ENCODE measurements at places on chromosomes 7 and 10.

DNA sequence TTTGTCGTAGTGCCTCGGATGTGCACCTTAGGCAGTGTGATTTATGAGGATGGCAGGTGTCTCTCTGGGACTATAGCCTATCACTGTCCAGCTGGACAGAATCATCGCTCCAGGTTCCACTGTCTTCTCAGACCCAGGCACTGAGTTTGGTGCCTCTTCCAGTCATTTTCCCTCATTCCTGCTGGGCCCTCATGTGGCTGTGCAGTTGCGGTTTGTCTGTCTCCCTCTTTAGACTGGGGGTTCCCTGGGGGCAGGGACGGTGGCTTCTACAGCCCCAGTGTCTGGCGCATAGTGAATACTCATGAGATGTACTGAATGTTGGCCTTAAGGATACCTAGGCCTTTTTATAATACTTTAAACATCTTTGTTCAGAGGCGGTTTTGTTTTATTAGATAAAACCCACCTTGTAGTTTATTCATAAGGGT, 28.9 kb downstream of the CCM2 start:
- DNase-seq, result no peak

DNA sequence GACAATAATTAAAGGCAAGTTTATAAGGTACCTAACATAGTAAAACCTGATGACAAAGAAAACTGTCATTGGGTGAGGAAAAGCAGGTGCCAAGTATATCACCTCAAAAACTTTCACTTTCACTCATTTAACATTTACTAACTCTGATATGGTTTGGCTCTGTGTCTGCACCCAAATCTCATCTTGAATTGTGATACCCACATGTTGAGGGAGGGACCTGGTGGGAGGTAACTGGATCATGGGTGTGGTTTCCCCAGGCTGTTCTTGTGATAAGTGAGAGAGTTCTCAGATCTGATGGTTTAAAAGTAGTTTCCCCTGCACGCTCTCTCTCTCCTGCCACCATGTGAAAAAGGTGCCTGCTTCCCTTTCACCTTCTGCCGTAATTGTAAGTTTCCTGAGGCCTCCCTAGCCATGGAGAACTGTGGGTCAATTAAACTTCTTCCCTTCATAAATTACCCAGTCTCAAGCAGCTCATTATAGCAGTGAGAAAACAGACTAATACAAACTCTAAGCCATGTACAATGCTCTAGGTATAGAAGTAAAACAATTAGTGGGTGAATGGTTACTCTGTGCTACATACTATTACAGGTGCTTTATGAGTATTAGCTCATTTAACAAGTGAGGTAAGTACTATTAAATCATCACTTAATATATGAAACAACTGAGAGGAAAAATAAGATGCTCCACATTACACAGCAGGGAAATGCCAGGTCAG, 199.0 kb downstream of the CHCHD3 start:
- DNase-seq, result no peak

GRCh38 chr7:112013274-112013673, 192.9 kb downstream of the DOCK4 start:
- no peak for DNase-seq

DNA sequence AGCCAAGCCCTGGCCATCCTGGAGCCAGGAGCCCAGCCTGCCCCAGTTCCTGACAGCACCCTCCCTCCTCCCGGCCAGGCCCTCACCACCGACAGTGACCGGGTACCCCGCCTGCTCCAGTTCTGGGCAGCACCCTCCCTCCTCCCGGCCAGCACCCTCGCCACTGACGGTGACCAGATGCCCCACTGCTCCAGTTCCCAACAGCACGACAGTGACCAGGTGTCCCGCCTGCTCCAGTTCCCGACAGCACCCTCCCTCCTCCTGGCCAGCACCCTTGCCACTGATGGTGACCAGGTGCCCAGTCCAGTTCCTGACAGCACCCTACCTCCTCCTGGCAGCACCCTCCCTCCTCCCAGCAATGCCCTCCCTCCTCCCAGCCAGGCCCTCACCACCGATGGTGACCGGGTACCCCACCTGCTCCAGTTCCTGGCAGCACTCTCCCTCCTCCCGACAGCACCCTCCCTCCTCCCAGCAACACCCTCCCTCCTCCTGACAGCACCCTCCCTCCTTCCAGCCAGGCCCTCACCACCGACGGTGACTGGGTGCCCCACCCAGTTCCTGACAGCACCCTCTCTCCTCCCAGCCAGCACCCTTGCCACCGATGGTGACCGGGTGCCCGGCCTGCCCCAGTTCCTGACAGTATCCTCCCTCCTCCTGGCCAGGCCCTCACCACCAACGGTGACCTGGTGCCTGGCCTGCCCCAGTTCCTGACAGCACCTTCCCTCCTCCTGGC, 40.3 kb downstream of the VIPR2 start:
- no peak for DNase-seq

- no peak for DNase-seq
Observed at GRCh38 chr7:49488573-49488972, 284.9 kb upstream of the VWC2 start.

DNA sequence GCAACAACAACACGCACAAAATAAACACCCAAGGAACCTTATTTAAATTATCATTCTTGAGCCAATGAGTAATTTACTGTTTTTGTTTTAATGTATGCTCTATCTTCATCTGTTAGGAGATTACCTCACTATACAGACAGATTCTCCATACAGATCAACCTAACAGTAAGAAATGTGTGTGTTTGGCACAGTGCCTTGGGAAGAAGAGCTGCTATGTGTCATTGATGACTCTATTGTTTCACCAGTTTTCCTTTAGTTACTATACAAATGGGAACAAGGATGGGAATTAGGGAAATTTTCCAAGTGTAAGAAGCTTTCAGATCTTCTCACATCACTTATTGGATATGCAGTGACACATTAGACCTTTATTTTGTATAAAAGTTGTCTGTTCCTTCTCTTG, 640.3 kb downstream of the NRG3 start:
- peak; percentile 1 for DNase-seq

DNA sequence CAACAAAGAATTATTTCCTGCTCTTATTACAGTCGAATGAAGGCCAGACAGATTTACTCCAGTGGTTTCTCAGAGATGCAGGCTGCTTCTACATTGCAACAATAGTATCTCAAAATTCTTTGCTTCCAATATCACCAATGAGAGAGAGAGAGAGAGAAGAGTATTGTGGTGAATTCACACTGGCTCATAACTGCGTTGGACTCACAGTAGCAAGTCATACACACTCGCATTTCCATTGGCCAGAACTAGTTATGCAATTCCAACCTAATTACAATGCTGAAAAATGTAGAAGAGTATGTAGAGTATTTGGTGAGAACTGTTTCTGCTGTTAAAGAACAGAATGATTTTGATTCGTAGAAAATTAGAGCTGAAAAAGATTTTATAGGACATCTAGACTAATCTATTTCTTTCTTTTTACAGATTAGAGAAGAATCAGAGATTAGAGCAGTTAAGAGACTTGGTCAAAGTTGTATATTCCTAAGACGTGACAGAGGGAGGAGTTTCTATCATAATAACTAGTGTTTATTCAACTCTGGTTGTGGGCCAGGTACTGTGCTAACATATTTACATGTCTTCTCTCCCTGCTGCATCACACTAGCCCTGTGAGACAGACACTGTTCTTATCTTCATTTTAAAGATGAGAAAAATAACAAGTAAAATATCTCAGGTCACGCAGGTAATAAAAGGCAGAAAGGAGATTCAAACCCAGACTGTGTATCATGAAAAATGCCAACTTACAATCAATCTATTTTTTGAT, 34.6 kb upstream of the PDK4 start:
- no peak for DNase-seq

DNA sequence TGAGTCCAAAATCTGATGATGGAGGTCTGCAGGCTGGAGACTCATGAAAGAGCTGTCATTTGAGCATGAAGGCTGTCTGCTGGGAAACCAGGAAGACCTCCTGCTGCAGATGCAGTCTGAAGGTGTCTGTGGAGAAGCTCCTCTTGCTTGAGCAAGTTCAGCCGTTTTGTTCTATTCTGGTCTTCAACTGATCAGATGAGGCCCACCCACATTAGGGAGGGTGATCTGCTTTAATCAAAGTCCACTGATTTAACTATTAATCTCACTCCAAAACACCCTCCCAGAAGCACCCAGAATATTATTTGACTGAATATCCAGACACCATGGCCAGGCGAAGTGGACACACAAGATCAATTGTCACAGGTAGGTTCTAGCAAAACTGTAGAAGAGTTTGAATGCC, 116.5 kb downstream of the GATA3 start:
- no peak for DNase-seq

- no peak for DNase-seq
Observed at GRCh38 chr10:88433565-88434186, 149.4 kb downstream of the RNLS start.

DNA sequence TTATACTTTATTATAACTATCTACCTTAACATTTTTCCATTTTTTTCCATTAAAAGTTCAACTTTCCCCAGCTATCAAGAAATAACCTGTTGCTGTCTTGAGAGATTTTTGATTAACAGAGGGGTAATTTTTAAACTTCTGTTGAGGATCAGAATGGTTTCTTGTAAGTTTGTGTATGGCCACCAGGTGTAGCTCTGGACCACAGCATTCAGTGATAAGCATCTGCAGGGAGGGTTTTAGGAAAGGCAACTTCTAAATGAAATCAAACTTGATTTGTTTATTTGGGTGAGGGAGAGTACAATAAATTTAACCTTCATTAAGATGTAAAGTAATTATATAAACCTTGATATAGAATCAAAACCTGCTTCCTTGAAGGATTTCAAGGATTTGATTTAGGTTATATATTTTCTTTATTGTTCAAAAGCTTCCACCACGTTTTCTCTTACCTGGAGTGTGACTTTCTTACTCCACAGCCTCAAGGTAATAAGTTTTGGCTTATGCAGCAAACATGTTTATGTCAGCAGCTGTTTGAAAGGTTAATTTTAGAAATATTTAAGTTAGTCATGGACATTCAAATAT, 153.3 kb downstream of the STK31 start:
- peak; percentile 55 for DNase-seq

- DNase-seq, result no peak
Observed at GRCh38 chr10:4397337-4397736, 428.7 kb upstream of the AKR1E2 start.

- DNase-seq, result no peak
Observed at GRCh38 chr10:69068549-69068948, 19.4 kb upstream of the SRGN start.

DNA sequence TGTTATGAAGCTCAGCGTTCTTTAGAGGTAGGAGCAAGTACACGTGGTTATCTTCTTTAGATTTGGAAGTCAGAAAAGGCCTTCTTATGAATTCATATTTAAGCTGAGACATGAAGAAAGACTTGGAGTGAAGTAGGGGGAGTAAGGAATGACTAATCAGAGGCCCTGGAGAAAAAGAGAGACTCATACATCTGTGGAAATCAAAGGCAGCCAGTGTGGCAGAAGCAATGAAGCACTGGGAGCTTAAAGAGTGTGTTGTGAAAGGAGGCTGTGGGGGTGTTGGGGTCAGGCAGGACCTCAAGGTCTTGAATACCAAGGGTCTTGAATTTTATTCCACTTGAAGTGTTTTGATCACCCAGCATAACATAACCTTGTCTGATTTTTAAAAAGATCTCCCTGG, 35.7 kb upstream of the FGL2 start:
- DNase-seq, result peak; percentile 50

DNA sequence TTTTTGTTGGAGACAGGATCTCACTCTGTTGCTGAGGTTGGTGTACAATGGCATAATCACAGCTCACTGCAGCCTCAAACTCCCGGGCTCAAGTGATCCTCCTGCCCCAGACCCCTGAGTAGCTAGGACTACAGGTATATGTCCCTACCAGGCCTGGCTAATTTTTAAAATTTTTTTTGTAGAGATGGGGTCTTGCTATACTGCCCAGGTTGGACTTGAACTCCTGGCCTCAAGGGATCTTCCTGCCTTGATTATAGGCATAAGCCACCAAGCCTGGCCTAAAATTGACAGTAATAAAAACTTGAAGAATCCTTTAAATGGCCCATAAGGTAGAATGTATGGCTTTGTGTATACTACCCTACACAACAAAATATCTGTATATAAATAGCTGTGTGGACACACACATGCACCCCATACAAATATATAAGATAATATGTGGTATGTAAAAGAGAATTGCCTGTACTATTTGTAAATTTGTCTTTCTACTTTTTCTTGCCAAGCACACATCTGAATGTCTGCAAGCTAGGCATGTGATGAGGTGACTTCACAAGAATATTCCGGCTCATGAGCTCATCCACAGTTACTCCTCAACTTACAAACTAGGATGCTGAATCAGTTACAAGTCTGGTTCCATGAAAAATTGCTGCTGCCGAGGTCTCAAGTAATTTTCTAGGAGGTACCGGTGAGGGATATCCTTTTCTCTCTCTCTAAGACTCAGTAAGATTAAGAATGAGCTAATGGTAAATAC, 26.6 kb downstream of the POLR3A start:
- DNase-seq, result no peak

All from fibroblast of upper back skin (primary cell).